ENCODE measurements at places on chromosomes 5 and 9.
A peak's percentile ranks its signal among the peaks of the same experiment; 100 is the strongest.

DNA sequence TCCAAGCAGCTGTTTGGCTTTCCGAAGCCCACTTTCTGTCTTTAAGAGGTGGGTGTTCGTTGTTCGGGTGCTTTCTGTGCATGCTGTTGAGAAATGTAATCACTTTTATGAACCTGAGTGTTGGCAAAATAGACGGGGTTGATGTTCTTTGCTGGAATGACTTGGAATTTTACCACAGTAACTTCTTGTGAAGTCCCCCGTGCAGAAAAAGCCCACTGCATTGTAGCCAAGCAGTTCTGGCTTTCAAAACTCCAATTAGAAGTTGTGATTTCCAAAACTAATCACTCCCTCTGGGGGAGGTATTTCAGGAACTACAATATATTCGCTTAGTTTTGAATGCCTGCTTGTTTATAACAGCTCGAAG lies 111.1 kb downstream of the PAM start:
- DNase-seq, result no peak

- DNase-seq, result no peak
Observed at GRCh38 chr9:8769153-8769552, 969.6 kb upstream of the DMAC1 start.

DNA sequence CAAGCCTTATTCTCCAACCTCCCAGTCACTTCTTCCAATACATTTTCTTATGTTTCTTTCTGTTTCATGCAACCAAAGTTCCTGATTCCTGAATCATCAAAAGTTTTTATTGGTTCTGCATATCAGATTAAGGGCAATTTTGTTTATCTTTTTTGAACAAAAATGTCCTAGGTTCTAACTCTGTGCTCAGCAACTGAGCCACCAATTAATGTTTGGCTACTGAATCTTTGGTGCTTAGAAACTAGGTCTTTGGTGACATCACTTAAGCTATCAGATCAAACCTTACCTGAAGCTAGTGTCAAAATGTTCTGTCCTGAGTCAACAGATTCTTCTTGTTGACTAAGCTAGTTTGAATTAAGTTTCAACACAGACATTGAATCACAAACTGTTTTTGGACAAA lies 56.1 kb downstream of the FGF18 start:
- DNase-seq, result no peak

DNA sequence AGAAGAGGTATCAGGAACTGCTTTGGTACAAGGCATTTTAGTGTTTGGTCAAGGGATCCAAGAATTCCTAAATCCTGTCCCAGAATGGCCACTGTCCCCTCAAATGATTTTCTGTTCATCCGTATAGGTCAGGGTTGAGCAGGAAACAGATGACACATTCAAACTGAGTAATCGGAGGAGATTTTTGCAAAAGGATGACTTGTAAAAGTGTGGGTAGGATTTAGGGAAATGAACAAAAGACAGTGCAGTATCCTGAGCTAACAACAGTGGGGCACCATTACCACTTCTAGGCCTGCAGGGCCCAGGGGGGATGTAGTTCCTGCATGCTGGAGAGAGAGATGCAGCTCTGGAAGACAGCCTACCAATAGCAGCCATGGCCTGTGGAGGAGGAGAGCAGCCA lies 290.1 kb downstream of the ZSWIM6 start:
- DNase-seq, result no peak

DNA sequence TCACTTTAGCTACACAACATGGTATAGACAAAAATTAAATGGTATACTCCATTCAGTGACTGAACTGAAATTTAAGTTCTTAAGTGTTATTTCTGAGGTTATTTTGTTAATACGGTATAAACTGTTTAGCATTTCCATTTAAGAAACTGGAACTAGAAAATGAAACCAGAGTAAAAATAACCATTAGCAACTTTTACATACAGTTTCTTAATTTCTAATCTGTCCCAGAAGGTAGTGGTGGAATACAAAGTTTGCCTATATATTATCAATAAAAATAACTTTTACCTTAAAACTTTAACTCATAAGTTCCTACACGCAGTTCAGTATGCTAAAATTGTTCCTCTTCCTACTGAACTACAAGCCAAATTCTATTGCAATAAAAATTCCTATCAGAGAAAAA lies 10.3 kb downstream of the GOLPH3 start:
- DNase-seq, result no peak

DNA sequence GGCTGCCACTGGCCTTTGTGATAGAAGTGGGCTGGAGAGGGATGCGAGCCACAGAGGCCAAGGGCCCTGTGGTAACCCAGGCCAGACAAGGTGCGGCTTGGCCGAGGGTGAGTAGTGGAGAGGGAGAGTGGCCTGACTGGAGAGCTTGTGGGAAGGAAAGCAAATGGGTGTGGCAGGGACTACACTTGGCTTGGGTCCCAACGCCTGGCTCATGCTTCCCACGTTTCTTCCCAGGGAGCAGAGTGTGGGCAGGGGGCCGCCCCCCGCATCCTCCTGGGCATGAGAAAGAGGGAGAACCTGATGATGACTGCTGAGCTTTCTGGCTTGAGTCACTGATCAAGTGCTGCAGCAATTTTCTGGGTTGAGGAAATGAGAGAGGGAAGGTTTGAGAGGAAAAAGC lies 95.7 kb downstream of the ANKH start:
- DNase-seq, result no peak

- no peak for DNase-seq
Observed at GRCh38 chr9:14271093-14271673, 42.8 kb downstream of the NFIB start.

DNA sequence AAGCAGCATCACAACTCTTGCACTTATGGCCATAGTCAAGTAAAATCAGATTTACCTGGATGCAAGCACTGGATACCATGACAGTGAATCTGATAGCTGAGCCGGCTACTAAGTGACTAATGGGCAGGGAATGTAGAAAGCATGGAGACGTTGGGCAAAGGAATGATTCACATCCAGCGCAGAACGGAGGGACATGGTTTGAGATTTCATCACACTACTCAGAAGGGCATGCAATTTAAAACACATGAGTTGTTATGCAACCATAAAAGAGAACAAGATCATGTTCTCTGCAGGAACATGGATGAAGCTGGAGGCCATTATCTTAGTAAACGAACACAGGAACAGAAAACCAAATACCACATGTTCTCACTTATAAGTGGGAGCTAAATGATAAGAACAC lies 169.1 kb upstream of the PIK3R1 start:
- DNase-seq, result no peak

GRCh38 chr5:149584121-149584520 lies 2.8 kb downstream of the ARHGEF37 start:
- DNase-seq, result no peak

DNA sequence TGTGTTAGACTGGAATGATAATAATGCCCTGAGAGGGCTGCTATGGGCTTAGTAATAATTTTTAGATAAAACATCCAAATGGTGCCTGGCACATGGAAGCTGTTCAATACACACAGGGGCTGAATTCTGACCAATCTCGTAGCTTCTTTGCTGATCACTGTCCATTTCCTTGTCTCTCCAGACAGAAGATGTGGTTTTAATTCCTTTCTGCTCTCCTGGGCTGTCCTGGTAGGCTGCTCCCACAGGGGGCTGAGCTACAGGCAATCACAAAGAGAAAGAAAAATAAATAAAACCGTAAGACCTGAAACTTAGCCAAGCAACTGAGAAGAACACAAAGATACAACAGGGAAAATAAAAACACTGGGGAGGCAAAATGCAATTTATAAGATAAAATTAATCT lies 136.5 kb downstream of the CDK5RAP2 start:
- DNase-seq, result no peak

GRCh38 chr9:123460091-123460490 lies 104.1 kb downstream of the CRB2 start:
- no peak for DNase-seq

DNA sequence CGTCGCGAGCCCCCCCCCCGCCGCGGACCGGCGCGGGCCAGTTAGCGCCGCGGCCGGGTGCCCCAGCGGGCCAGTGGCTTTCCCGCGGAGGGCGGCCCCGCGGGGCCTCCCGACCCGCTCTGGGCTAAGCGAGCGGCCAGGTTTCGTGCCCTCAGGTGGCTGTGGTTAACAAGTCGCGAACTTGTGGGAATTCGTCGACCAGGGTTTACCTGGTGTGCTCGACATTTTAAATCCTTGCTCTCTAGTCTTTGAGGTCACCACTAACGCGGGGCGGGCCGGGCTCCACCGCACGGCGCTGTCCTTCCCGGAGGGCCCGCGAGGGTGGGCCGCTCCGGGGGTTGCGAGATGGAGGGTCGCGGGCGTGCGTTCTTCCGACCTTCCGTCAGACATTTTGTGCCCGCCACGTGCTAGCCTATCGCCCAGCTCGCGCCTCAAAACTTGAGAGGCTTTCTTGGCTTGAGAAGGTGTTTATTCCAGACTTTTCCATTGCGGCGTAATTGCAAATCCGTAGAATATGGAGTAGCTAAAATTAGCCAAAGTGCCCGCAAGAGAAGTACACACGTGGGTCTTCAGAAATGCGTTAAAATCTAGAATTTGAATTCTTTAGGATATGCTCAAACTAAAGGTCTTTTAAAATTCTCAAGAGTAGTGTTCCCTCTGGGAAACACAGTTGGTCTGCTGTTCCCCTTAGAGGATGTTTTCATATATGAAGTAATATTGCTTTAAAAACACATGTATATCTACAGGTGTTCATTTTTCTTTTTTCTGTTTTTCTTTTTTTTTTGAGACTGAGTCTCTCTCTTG lies 2.1 kb downstream of the ANP32B start:
- peak; percentile 57 for DNase-seq

- no peak for DNase-seq
Observed at GRCh38 chr5:56700711-56701110, 114.6 kb upstream of the MAP3K1 start.

GRCh38 chr5:60673334-60673733 lies 26.6 kb downstream of the DEPDC1B start:
- no peak for DNase-seq

DNA sequence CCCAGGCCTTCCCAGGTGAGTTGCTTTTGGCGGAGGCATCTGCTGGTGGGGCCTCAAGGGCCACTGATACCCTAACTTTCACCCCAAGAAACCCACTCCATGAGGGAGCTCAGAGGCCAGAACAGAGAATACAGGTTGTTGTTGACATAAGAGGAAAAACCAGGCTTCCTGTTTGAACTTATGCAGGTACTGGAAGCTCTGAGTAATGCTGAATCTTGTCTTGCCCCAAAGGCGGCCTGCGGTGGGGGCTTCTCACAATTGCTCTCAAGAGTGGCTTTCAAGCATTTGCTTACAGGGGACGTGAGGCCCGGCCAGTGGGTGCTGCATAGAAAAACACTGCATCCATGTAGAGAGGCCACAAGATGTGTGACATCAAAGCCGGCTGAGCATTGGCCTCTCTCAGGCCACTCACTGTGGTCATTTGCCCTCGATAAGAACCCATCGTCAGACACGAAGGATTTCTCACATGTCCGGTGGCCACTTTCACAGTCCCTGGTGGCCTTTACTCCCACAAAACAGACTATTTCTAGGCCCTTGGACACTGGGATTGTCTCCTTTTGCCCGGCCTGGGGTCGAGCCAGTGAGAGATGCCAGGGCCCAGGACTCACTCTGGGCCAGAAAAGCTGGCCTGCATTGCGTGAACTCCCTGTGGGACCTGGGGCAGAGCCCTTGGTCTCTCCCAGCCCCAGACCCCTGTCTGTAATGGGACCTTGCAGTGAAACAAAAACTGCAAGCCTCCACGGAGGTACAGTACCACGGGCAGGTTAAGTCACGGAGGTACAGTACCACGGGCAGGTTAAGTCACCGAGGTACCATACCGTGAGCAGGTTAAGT lies 34.5 kb upstream of the TCF7 start:
- peak; percentile 67 for DNase-seq

- DNase-seq, result no peak
Observed at GRCh38 chr5:171449426-171449825, 30.0 kb downstream of the FGF18 start.

GRCh38 chr9:36543916-36544315 lies 28.8 kb upstream of the MELK start:
- DNase-seq, result no peak

DNA sequence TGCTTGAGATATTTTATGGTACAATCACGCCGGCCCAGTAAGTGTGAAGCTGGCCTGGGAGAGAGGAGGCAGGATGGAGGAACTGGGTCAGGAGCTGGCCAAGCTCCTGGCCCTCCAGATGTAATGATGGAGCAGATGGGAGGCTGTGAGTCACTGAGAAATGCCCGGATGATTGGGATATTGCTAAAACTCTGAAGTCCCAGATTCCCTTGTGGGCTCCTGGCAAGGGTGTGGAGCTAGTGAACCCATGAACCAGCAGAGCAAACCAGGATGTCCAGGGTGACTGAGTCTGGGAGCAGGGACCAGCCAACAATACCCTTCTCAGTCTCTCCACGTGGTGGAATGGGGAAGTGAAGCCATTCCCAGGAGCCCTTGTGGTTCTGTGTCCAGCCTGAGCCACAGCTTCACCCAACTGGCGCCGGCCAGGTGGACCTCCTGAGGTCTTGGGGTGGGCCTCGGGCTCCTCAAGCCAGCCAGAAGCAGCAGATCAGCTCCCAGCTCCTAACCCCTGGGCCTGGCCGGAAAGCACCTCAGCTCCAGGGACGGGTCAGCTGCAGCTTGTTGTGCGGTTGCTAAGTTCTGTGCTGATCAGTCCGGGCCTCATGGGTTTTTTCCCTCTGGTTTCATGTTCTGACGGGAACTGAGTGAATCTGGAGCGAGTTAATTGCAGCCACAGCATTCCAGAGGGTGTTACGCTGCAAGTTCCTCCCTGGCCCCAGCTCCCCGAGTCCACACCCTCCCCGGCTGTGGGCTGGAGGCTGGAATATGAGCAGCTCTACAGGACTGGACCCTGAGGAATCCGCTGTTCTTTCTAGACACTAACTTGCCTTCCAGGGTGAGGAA lies 37.6 kb downstream of the DUSP1 start:
- no peak for DNase-seq

DNA sequence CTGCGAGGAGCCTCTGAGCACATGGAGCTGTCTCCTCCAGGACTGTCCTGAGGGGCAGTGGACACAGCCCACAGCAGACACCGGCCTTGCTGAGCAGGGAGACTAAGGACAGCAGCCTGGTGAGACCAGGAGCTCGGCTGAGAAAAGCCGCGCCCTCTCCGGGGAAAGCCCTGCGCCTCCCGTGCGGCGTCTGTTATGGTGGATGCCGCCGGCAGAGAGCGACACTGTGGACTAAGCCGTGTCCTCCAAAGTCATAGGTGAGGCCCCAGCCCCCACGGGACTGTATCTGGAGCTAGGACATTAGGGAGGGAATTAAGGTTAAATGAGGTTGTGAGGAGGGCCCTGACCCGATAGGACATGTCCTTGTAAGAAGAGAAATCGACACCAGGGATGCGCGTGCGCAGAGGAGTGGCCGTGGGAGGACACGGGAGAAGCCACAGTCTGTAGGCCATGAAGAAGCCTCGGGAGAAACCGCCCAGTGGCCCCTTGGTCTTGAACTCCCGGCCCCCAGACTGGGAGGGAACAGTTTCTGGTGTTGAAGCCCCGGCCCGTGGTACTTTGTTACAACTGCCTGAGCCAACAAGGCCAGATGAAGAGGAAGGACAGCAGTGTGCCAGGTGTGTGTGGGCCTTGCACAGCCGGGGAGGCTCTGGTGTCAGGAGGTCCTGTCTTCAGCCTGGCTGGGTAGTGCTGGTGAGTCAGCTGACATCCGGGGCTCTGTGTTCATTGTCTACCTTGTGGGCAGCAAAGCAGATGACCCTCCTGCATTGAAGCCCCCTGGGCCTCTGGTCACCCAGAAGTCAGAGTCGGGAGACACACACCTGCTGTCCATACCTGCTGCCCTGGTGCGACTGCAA lies 22.1 kb downstream of the MRPL36 start:
- no peak for DNase-seq

- DNase-seq, result no peak
Observed at GRCh38 chr5:74266836-74267235, 373.7 kb downstream of the ENC1 start.
